ENCODE measurements at places on chromosomes 1 and 21. TPM values are rescaled to one million over a fixed set of nuclear protein-coding genes. Genes with fewer than 3 reads are reported as not detected.
A peak's percentile ranks its signal among the peaks of the same experiment; 100 is the strongest.

CLCA1 gene
- not detected for polyA plus RNA-seq

TMCC2 gene
- 4.6 TPM for polyA plus RNA-seq

FAM3B gene
- not detected for polyA plus RNA-seq

LIPI gene
- polyA plus RNA-seq, result not detected

BRDT gene
- not detected for polyA plus RNA-seq

ADAM30 gene
- not detected for polyA plus RNA-seq

BPNT1 gene
- 31.7 TPM for polyA plus RNA-seq

DNA sequence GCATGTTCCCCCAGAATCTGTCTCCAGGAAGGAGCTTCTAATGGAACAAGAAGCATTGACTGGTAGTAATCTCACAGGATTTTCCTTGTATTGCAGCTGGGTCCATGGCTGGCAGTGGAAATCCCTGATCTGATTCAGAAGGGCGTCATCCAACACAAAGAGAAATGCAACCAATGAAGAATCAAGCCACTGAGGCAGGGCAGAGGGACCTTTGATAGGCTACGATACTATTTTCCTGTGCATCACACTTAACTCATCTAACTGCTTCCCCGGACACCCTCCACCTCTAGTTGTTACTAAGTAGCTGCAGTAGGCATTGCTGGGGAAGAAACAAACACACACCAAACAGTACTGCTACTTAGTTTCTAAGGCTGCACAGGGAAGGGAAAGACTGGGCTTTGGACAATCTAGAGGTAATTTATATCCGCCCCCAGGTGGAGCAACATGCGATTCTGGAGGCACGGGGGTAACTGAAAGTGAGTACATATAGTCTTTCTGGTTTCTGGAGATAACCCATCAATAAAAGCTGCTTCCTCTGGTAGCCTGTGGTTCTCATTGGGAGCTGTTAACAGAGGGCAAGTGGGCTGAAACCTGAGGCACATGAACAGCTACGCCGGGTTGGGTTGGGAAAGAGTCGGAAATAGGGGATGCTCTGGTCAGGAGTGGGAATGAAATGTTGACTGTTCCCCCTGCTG is 837 bp upstream of the USP21 start:
- no peaks in the 10 kb centered on the region for H3K27me3 ChIP-seq
- DNase-seq, result no peak
- no peak overlapping the region for H3K4me3 ChIP-seq
- H3K4me1 ChIP-seq, result peaks cover 7% of the 10 kb centered on the region

GRCh38 chr1:84715342-84716019 is 25.2 kb upstream of the SSX2IP start:
- no peaks in the 10 kb centered on the region for H3K36me3 ChIP-seq
- no peaks in the 10 kb centered on the region for H3K27me3 ChIP-seq
- peaks cover 28% of the 10 kb centered on the region for H3K4me1 ChIP-seq

GRCh38 chr1:7549277-7550161 is 221.6 kb upstream of the VAMP3 start:
- peak; percentile 87 for DNase-seq
- H3K27me3 ChIP-seq, result no peaks in the 10 kb centered on the region
- no peak overlapping the region for H3K4me3 ChIP-seq
- peaks cover 6% of the 10 kb centered on the region for H3K4me1 ChIP-seq
- H3K36me3 ChIP-seq, result no peaks in the 10 kb centered on the region

- H3K36me3 ChIP-seq, result no peaks in the 10 kb centered on the region
- H3K4me1 ChIP-seq, result no peaks in the 10 kb centered on the region
- no peak overlapping the region for H3K4me3 ChIP-seq
Measured at GRCh38 chr1:170262276-170262939, 116.6 kb downstream of the NTMT2 start.

GRCh38 chr1:7172804-7173203 is 387.6 kb downstream of the CAMTA1 start:
- H3K36me3 ChIP-seq, result no peaks in the 10 kb centered on the region
- no peak overlapping the region for H3K27ac ChIP-seq
- H3K27me3 ChIP-seq, result peaks cover 20% of the 10 kb centered on the region
- DNase-seq, result no peak
- no peak overlapping the region for H3K4me3 ChIP-seq
- no peaks in the 10 kb centered on the region for H3K4me1 ChIP-seq

- H3K27ac ChIP-seq, result no peak overlapping the region
- no peak for DNase-seq
- H3K36me3 ChIP-seq, result peaks cover 42% of the 10 kb centered on the region
- no peaks in the 10 kb centered on the region for H3K27me3 ChIP-seq
Measured at GRCh38 chr1:71068325-71069240, 12.3 kb downstream of the ZRANB2 start.

DNA sequence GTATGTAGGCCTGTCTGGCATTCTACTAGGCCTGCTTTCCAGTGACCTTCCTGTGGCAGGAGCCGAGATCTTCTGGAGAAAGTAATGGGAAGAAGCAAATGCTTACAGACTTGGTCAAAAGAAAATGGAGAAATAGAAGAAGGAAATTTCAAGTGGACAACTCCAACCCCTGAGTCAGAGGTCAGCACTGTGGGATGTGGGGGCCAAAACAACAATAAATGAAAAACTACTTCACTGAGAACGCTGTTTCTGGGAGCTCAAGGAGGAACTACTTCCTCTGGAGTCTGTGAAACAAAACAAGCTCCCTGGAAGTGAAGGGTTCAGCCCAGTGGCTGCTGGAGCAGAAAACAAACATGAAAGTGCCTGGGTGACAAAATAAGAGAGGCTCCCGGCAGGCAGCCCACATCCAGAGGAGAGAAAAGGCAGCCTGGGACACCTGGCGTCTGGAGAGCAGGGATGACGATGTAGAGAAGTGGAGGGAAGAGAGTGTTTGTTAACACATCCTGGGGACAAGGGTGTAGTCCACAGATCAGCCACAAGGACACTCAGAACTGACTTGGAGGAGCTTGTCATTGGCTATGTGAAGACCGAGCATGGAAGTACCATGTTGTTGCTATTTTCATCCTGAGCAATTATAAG is 355.2 kb downstream of the SMYD3 start:
- no peak overlapping the region for H3K27ac ChIP-seq
- no peak overlapping the region for H3K4me3 ChIP-seq
- H3K27me3 ChIP-seq, result no peaks in the 10 kb centered on the region
- DNase-seq, result peak; percentile 9
- no peaks in the 10 kb centered on the region for H3K36me3 ChIP-seq

DNA sequence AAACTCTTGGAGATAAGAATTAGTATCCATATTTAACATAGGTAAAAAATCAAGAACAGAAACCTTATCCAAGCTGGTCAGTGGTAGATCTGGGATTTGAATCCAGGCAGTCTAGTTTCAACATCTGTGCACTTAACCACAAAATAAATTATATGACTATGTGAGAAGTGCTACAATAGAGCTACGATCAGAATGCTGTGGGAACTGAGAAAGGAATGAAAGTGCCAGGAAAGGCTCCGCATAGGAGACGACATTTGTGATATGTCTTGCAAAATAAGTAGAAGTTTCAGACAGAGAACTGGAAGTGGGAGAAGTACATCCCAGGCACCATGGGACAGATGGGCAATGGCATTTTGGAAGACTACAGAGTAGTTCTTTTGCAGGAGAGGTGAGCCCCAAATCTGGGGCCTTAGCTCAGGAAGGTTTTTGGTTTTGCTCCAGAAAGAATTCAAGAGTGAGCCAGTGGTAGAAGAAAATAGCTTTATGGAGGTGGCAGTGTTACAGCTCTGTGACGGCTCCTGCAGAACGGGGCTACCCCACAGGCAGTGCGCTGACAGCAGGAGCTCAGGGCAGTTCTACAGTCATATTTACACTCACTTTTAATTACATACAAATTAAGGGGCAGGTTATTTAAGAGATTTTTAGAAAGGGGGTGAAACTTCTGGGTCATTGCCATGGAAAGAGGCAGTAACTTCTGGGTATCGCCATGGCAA is 25.5 kb upstream of the GJA5 start:
- H3K4me1 ChIP-seq, result no peaks in the 10 kb centered on the region
- DNase-seq, result no peak
- no peaks in the 10 kb centered on the region for H3K36me3 ChIP-seq

DNA sequence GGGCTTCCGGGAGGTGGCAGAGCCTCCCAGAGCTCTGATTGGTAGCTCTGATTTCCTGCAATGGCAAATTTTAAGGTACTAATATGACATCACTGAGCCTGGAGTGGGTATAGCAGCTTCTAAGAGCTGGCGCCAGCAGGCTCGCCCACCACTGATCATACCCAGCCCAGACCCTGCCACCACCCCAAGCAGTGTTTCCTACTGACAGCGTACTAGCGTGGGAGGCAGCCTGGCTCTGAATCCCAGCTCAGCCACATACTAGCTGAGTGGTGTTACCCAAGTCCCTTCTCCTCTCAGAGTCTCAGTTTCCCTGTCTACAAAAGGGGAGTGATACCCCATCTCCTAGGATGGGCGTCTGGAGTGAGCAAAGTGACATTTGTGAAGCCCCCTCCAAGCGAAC is 13.0 kb upstream of the ALDH4A1 start:
- peaks cover 4% of the 10 kb centered on the region for H3K4me1 ChIP-seq
- H3K27ac ChIP-seq, result no peak overlapping the region
- no peak overlapping the region for H3K4me3 ChIP-seq
- DNase-seq, result no peak
- no peaks in the 10 kb centered on the region for H3K27me3 ChIP-seq

- no peak overlapping the region for H3K4me3 ChIP-seq
- no peaks in the 10 kb centered on the region for H3K27me3 ChIP-seq
- DNase-seq, result no peak
- H3K36me3 ChIP-seq, result peaks cover 4% of the 10 kb centered on the region
- peaks cover 9% of the 10 kb centered on the region for H3K4me1 ChIP-seq
Measured at GRCh38 chr1:154623358-154623757, 15.4 kb upstream of the ADAR start.

DNA sequence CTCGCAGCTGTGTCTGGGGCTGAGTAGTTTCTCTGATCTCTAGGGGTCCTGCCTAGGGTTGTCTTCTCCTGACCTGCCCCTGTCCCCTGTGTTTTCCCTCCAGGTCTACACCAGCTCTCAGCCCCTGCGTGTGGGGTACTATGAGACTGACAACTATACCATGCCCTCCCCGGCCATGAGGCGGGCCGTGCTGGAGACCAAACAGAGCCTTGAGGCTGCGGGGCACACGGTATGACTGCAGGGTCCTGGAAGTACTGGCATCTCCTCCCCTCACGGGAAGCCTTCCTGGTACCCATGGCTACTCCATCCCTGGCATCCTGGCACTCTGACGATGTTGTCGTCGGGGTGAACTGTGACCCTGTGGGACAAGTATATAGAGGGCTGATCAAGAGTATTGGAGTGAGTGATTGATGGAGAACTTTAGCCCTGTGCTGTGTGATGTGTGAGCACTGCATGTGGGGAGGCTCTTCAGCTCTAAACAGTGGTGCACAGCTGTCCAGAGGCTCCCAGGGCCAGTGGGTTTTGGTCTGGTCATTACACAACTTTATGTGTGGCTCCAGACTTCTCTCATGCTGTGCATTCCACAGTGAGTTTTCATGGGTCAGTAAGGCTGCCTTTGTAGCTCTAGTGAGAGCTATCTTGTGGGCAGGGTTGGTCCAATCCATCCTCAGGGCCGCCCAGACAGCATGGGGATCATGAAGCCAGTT is 14.4 kb downstream of the FAAH start:
- H3K27me3 ChIP-seq, result peaks cover 20% of the 10 kb centered on the region
- no peaks in the 10 kb centered on the region for H3K36me3 ChIP-seq
- no peaks in the 10 kb centered on the region for H3K4me1 ChIP-seq

DNA sequence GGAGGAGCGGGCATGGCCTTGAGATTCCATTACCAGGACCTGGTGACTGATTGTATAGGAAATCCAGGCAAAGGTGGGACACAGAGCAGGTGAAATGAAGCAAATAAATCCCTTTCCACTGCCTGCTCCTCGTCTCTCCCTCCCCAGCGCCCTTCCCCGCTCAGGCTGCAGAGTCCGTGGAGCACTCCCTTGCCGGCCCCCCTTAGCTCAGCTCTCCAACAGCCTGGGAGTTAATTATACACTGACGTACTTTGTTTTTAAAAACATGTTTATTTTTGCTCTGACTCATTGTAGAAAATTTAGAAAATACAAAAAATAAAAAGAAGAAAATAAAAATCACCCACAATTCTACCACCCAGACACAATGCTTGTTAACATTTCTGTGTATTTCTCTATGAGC is 61.7 kb downstream of the LGR6 start:
- H3K27ac ChIP-seq, result no peak overlapping the region
- H3K27me3 ChIP-seq, result peaks cover 36% of the 10 kb centered on the region
- no peak overlapping the region for H3K4me3 ChIP-seq
- peaks cover 10% of the 10 kb centered on the region for H3K4me1 ChIP-seq

DNA sequence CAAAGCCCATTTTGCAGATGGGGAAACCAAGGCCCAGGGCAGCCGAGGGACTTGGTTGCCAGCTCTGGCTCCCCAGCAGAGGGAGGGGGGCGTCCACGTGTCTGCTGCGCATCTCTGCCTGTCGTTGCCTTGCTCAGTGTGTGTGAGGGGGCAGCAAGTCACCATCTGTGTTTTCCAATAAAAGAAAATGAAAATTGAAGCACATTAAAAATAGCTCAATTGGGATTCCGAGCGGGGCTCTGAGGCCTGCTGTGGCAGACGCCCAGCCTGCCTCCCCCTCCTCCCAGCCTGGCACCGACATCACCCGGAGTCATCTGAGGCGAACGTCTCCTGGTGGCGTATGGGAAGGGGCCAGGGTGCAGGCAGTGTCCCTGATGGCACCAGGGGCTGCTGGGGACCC is 51.2 kb downstream of the EPHB2 start:
- no peaks in the 10 kb centered on the region for H3K36me3 ChIP-seq
- H3K27ac ChIP-seq, result no peak overlapping the region
- H3K4me1 ChIP-seq, result peaks cover 2% of the 10 kb centered on the region
- H3K4me3 ChIP-seq, result no peak overlapping the region
- no peak for DNase-seq

GRCh38 chr1:209038316-209038715 is 545.2 kb upstream of the CAMK1G start:
- no peak overlapping the region for H3K27ac ChIP-seq
- no peak for DNase-seq
- no peak overlapping the region for H3K4me3 ChIP-seq
- no peaks in the 10 kb centered on the region for H3K36me3 ChIP-seq
- H3K4me1 ChIP-seq, result no peaks in the 10 kb centered on the region

DNA sequence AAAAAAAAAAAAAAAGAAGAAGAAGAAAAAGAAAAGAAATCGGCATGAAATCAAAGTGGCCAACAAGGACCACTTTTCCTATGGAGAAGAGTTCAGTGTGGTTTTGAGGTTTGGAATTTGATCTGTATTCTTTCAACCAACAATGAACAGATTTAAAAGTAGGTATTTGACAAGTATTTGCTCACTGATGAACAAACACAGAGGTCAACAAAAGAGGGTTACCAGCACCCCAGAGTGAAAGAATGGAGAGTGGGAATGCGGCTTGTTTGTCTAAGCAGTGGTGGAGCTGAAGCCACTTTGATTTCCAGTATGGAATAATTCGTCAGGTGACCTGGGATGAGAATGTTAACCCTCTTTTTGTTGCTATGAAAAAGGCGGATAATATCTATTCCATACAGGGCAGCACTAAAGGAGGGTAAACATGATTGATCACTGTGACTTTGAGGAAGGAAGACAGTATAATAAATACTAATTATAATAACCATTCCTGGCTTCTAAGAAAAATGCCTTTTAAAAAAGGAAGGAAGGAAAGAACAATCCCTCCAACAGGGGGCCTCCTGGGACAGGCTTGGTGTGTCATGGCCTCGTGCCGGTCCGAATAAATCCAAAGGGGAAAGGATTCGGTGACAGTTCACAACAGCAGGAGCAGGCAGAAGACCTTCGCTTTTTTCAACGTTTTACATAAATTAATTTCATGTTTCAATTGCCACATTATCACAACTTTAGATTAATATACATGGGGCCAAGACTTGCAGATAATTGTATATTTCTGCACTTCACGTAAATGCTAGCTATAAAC is 37.2 kb upstream of the SIM2 start:
- H3K4me1 ChIP-seq, result peaks cover 3% of the 10 kb centered on the region
- H3K27ac ChIP-seq, result no peak overlapping the region
- peak; percentile 48 for DNase-seq
- no peaks in the 10 kb centered on the region for H3K36me3 ChIP-seq
- H3K27me3 ChIP-seq, result peaks cover 30% of the 10 kb centered on the region

GRCh38 chr1:85850238-85850637 is 142.0 kb upstream of the ZNHIT6 start:
- no peak overlapping the region for H3K4me3 ChIP-seq
- DNase-seq, result peak; percentile 95
- H3K27ac ChIP-seq, result no peak overlapping the region
- peaks cover 4% of the 10 kb centered on the region for H3K4me1 ChIP-seq

Data from IMR-90 (cell line).